SK-MEL-5 (cell line): ENCODE measurements at places on chromosomes 12 and 14. TPM values are rescaled to one million over a fixed set of nuclear protein-coding genes. Genes with fewer than 3 reads are reported as not detected.

HOXC11 gene
- total RNA-seq: 0.51 and 0.61 TPM in 2 replicates

PPP1R3E gene
- 3.6 and 3.9 TPM in 2 replicates for total RNA-seq

ACOT4 gene
- 0.11 and 0.43 TPM in 2 replicates for total RNA-seq

AKAP6 gene
- total RNA-seq: 2.0 and 2.6 TPM in 2 replicates

MIPOL1 gene
- total RNA-seq: 3.7 and 6.5 TPM in 2 replicates

GRCh38 chr12:25710128-25710527 lies 157.0 kb upstream of the LMNTD1 start:
- DNase-seq: no peak

GRCh38 chr12:664075-664778 lies 982 bp upstream of the NINJ2 start:
- DNase-seq: no peak

GRCh38 chr14:30214461-30215090 lies 286.9 kb upstream of the PRKD1 start:
- peak; percentile 62 for DNase-seq

- peak; percentile 58 for DNase-seq
Measured at GRCh38 chr12:49705479-49706134, 1.6 kb downstream of the FMNL3 start.

- no peak for DNase-seq
Measured at GRCh38 chr14:57785058-57785457, 80.8 kb downstream of the SLC35F4 start.

- DNase-seq: no peak
Measured at GRCh38 chr12:75672200-75672599, 160.8 kb upstream of the KRR1 start.
